Hematopoietic multipotent progenitor cell (in vitro differentiated cells): ENCODE measurements at places on chromosomes 7 and 10.

DNA sequence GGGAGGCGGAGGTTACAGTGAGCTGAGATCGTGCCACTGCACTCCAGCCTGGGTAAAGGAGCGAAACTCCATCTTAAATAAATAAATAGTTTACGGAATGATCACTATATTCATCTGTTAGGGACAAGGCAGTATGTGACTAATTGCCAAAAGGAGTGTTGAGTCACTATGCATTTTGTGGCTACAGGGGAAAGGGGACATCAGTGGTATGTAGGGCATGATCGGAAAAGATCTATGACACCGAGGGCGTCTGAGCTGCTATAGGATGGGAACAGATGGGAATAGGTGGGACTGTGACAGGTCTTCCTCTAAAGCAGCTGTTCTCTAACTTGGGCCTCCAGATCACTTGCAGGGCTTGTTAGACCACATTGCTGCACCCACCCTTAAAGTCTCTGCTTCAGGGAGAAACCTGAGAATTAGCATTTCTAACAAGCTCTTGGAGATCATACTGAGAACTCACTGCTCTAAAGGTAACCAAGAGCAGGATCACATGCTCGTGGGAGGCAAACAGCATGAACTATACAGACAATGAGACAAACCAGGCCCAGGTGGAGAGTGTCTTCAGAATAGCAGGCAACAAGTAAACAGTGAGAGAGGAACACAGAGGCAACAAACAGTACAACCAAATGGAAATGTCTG, 65.1 kb upstream of the ITGA8 start:
- DNase-seq: no peak

- no peak for DNase-seq
Measured at GRCh38 chr7:36611703-36612102, 112.6 kb downstream of the AOAH start.

GRCh38 chr7:131004371-131004770, 270.4 kb upstream of the KLF14 start:
- peak; percentile 45 for DNase-seq

DNA sequence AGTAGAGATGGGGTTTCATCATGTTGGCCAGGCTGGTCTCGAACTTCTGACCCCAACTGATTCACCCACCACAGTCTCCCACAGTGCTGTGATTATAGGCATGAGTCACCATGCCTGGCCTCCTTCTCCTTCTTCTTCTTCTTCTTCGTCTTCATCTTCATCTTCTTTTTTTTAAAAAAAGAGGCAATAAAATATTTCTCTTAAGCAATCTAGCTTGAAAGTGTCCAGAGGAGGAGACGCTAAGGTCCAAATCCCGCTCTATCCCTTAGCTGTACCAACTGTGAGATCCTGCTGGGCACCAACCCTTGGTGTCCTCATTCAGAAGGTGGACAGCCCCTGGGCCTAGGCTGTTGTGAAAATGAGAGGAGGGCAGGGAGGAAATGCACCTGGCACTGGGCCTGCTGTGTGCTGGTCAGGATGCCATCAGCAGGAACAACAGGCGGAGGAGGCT, 13.9 kb upstream of the PSAP start:
- no peak for DNase-seq

- no peak for DNase-seq
Measured at GRCh38 chr10:4109469-4109868, 324.5 kb upstream of the KLF6 start.

- DNase-seq: no peak
Measured at GRCh38 chr7:38629651-38630510, 1.3 kb downstream of the AMPH start.
